Lower leg skin (tissue), 4 donors: ENCODE measurements at places on chromosomes 1 and 21.

DNA sequence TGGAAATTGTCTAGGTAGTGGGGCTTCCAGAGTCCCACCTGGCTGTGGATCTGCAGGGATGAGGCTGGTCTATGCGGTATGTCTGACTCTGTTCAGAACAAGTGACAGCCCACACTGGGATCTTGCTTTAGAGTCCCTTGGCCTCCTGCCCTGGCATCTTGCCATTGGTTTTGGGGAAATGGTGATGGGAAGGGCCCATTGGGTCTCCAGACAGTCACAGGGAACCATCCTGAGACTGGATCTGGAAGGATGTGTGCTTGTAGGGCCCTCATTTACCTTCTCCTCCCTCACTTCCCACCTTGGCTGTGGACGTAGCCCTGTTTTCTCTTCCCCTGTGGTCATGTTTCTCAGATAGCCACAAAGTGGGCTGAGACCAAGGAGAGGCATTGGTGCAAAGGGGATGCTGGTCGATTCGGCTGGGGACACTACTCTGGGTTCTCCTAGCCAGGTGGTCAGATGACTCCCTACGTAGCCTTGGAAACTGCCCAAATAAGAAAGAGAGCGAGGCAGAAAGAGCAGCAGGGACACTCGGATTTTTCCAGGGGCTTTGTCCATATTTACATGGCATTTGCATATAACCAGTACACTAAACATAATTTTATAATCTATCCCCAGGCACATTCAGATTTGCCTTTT is 15.1 kb downstream of the SOX13 start:
- DNase-seq: no peak

GRCh38 chr1:20837554-20838192 is 50.6 kb upstream of the HP1BP3 start:
- no peak for DNase-seq

DNA sequence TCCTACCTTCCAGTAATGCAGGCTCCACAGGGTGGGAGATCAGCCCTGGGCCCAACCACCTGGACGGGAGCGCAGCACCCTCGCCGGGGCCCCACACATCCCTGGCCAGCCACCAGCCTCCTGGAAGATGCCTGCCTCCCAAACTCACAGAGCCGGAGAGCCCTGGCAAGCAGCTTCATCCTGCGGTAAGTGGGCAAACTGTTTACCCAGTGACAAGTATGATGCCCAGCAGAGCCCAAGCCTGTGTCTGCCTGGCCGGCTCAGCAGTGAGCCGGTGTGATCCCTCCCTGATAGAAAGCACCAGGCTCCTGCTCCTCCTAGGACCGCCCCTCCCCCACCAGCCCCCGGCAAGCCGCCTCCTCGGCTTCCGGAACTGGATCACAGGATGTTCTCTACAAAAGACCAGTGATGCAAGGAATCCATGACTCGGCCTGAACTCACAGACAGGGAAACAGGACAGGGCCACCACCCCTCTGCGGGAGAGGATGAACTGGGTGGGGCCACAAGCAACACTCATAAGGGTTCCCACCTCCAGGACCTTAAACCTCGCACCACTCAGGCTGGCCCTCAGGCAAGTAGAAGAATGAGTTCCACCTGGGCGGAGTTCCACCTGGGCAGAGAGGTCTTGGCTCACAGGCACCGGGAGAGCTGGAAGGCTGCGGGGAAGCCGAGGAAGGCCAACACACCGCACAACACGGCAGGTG is 7.9 kb downstream of the ACOT7 start:
- peak; percentile 49 for DNase-seq

DNA sequence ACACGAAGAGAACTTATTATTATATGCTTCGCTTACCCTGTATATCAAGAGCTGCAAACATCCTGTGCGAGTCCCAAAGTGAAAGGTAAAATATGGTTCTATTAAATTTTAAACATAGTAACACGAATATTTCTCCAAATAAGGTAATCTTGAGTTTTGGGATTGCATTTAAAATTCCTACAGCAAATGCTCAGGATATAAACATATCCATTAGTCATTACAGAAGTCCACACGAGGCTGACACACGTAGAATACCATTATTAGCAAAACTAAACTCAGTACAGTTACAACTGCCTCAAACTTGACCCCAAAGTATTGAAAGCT is 282 bp upstream of the LYPLAL1 start:
- DNase-seq: no peak

GRCh38 chr1:97904534-97904933 is 16.3 kb downstream of the DPYD start:
- no peak for DNase-seq
